ENCODE measurements at places on chromosomes 4 and X.

DNA sequence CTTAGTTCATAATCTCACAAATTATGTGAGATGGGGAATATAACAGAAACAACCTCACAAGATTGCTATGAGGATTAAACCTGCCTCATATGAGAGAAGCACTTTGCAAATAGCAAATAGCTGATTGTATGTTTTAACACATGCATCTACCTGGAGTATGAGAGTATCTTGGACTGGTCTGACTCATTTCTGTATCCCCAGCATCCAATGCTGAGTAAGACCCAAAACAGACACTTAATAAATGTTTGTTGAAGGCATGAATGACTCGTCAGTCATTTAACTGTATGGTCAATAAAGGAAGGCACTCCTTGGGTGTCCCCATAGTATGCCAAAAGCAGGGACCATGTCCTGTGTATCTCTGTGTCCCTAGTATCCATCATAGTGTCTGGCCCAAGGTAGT, 350.9 kb upstream of the F9 start:
- peak; percentile 3 for DNase-seq

- DNase-seq = no peak
These were observed 307.4 kb downstream of the RAB28 start for GRCh38 chr4:13176741-13177142.

GRCh38 chrX:64975491-64975890, 759 bp downstream of the ZC4H2 start:
- DNase-seq = peak; percentile 4

DNA sequence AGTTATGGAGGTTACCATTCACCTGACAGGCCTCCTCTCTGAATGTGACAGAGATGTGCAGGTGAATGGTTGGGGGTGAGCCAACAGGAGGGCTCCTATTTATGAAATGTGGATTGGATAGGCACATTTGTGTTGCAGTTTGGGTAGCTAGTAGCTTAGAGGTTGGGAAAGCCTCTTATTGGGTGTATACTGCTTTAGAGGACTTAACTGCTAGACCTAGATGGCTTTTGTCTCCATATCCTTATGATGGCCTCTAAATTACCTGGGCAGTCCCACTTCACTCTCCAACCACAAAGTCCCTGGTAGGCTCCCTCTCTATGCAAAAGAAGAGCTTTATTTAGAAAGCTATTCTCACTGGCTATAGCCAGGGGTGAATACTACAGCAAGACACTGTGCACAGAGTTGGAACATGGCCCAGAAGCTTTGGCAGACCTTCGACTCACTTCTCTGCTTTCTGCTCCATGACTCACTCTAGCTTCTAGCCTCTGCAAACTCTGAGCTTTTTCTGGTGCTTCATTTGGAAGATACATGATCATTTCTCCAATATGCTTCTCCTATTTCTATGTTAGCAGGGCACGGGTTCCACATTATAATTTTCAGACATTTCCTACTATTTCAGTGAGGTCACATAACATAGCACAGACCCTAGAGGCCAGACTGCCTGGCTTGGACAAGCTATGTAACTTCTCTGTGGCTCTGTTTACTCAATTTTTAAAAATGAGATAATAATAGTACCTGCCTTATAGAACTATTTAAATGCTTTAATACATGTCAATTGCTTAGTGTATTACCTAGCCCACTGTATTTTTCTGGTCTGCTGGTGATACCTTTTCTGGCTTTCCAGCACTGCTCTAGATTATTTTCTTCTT, 6.0 kb upstream of the VGLL1 start:
- DNase-seq = peak; percentile 93

DNA sequence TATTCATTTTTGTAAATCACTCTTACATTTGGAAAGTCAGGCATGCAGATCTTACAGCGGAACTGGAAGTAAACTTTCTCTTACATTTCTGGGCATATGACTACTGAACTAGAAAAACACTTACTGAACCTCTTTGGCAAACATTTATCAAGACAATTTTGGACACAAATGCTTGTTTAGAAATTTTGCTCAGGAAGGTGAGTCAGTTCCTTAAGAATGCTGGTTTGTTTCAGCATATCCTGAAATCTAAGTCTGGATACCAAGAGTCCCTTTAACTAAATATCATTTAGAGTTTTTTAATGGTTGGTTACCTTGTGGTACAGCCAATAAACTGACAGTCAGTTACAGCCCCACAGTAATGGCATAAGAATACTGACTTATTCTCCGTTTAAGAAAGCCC, 15.0 kb downstream of the SHISA3 start:
- DNase-seq = peak; percentile 85

DNA sequence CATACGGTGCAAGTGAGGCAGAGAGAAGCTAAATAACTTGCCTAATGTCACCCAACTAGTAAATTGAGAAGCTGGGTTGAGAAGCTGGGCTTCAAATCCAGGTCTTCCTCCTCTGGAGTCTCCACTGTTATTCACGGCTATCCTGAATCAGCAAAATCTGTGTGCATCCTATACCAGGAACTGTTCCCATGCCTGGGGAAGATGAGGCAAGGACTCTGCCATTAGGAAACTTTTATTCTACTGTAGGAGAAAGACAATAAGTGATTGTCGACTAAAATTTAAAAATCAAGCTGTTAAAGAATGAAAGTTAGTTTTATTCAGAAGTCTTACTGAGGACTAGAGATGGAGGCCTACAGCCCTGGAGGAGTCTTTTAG, 872 bp upstream of the TEC start:
- no peak for DNase-seq

DNA sequence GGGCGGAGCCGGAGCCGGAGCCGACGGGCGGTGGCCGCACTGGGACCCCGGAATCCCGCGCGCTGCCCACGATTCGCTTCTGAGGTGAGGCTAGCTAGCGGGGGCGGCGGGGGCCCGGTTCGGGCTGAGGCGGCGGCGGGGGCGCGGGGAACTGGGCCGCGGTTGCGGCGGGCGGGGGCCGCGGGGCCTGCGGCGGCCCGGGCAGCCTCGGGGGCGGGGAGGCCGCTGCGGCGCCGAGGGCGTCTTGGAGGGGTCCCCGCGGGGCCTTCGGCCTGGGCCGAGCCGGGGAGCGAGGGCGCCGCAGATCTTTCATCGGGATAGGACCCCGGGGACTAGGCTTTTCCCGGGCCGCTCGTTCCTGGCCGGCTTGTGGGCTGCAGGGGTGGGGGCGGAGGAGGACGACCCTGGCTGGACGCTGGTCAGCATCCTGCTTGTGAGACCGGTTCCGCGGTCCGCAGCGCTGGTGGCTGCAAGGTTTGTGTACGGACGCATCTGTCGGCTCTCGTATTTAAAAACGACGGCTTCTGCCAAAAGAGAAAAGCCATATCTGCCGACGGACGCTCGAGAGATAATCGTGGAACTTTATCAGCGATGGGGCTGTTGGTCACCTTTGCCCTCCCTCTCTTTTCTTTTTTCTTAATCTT, 419 bp downstream of the ADD1 start:
- peak; percentile 48 for DNase-seq

GRCh38 chrX:136906921-136907510, 26.5 kb upstream of the RBMX start:
- DNase-seq = no peak

- no peak for DNase-seq
These were observed 23.8 kb downstream of the DDIT4L start for GRCh38 chr4:100166297-100167039.

GRCh38 chr4:149932188-149932587, 116.5 kb upstream of the IQCM start:
- peak; percentile 1 for DNase-seq
